ENCODE measurements at places on chromosomes 2 and 18. TPM values are rescaled to one million over a fixed set of nuclear protein-coding genes. Genes with fewer than 3 reads are reported as not detected.

Gene LOXHD1
- 0.70 TPM for polyA plus RNA-seq

Gene MYO5B
- polyA plus RNA-seq, result 13.5 TPM

Gene WDR43
- polyA plus RNA-seq, result 33.1 TPM

Gene FIGN
- 9.0 TPM for polyA plus RNA-seq

Gene NYAP2
- polyA plus RNA-seq, result 0.08 TPM

- DNase-seq, result peak; percentile 29
These were observed 28.1 kb upstream of the MYCN start for GRCh38 chr2:15912203-15912602.

DNA sequence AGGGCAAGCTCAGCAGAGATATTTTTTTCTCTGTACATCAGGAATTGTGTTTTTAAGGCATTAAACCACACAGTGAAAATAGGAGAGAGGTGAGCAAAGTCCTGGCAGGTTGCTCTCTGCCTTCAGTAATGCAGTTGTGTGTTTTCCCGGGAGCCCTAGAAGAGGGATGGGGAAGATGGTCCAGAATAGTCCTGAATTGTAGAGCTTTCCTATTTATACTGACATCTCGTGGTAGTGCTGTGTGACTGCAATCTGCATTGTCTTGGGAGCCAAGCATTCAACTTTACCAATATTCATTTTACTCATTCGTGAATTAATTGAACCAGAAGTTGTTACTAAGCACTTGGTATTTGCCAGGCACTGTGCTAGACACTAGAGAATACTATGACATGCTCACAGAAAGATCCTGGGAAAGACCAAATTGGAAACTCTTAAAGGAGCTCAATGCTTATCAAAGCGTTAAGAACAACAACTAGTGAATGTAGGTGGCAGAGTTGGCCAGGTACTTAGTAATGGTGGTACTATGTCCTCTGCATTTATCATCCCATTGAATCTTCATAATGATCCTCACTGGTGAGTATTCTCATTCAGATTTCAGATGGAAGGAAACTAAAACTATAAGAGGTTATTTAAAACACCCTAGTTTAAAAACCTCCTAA lies 214.6 kb downstream of the TRIB2 start:
- peak; percentile 40 for DNase-seq

GRCh38 chr18:421247-422155 lies 79.0 kb downstream of the COLEC12 start:
- no peak for DNase-seq

Data from right lung (tissue), 10 donors.